ENCODE measurements at places on chromosomes 2 and 18.

- no peak for DNase-seq
Measured at GRCh38 chr2:77521548-77521891, 656 bp downstream of the LRRTM4 start.

DNA sequence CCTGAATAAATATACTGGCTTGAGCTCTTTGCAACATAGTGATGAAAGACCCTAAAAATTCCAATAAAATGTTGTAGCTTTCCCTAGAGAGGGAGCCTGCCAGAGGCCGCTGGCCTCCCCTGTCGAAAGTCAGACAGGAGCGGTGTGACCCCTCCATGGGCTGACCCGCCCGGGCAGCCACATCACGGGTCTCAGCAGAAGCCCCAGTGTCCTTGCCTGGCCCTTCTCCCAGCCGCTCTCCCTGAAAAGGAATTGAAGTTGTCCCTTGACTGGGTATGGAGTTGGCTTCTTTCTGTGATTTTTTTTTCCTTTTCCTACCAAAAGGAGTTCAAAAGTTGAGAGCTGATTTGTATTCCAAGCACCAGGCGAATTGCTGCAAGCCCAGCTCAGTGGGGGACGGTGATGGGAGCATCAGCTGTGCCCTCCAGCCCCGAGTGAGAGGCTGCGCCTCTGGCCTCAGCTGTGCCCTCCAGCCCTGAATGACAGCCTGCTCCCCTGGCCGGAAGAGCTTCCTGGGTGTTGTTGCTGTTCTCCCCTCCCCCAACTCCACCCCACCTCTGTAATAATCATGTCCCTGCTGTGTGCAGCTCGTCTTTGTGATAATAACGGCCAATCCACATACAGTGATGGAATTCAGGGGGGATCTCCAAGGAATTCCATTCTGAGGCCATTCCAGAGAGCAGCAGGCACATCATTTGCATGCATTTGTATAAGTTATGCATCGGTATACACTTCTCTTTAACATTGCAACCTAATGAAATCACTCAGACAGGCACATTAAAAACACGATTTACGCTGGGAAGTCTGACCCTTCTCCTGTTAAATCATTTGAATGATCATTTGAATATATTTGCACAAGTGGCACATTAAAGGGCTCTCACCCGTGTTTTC, 501.0 kb downstream of the EIPR1 start:
- no peak for DNase-seq

- no peak for DNase-seq
Measured at GRCh38 chr18:14925281-14925709, 177.3 kb downstream of the ANKRD30B start.

- no peak for DNase-seq
Measured at GRCh38 chr18:62792016-62792415, 76.7 kb downstream of the PHLPP1 start.

GRCh38 chr2:160332318-160332717, 132.2 kb upstream of the ITGB6 start:
- no peak for DNase-seq

- DNase-seq = peak; percentile 75
Measured at GRCh38 chr2:218405746-218406208, 6.1 kb downstream of the CTDSP1 start.

DNA sequence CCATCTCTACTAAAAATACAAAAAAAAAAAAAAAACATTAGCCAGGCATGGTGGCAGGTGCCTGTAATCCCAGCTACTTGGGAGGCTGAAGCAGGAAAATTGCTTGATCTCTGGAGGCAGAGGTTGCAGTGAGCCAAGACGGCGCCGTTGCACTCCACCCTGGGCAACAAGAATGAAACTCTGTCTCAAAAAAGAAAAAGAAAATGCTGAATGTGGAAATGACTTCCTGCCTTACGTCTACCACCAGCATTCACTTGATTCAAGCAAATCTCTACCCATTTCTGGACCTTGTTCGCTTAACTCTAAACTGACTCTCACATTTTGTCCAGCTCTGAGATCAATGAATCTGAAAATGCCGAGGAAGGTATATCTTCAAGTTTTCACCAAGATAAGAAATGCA, 825.3 kb downstream of the TRIB2 start:
- no peak for DNase-seq

DNA sequence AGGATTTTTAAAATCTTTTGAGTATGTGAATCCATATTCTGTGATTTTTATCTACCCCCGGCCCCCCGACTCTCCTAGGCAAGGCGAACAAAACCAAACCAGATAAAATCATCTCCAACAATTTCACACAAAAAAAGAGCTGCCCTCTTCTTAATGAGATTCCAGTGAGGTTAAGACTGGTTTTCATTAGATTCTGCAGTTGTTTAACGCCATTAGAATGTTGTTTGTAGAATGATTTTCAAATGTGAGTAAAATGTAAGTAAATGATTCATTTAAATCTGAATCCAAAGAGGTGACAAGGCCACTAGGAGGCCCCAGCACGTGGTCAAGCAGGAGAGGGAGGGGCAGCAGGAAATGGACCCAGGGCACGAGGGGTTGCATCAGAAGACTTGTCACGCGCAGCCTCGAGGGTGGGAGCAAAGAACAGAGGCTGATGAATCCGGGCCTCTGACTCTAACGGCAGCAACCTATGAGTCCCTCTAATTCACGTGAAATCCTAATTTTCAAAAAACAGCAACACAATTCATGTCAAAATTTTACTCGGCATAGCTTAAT, 24.3 kb upstream of the KLHL29 start:
- no peak for DNase-seq

Measured in ovary (tissue), 10 donors.